ENCODE measurements at places on chromosomes 3 and 15.

GRCh38 chr3:61729038-61729634, 167.8 kb downstream of the PTPRG start:
- no peak for DNase-seq

DNA sequence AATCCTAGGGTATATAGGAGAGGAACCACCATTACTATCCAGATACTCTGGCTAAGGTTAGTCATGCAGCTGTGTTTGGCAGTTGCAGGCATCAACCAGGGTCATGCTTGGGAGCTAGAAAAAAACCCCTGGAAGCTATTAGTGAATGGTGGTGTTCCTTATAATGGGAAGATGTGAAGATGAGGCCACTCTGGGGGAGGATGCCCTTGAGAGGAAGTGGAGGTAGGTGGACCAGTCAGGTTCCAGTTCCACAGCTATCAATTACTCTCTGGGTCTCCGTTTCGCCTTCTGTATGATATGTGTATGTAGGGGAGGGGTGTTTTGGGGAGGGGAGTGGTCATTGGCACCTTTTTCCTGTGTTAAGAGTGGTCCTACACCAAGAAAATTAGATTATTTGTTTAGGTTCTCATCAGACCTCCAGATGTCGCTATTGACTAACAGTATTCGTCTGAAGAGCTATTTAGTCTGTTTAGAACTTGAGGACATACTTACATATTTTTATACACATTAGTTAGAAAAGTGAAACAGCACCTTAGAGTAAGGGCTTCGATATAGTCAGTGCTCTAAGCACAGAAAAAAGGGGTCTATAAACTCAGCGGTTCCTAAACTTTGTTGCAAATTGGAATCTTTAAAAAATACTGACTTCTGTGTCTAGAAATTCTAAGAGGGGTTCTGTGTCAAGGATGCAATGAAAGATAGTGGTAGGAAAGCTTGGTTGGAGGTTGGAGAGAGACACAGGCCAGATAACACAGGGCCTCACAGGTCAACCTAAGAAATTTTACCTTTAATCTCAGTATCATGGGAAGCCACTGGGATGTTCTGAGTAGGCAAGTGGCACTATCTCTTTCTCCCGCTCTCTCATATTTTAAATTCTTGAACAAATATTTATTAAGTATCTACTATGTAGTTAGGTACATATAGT, 9.1 kb upstream of the HPS3 start:
- DNase-seq, result no peak

- DNase-seq, result no peak
Measured at GRCh38 chr15:74826921-74827320, 494 bp downstream of the CPLX3 start.

- DNase-seq, result no peak
Measured at GRCh38 chr3:31550452-31551251, 17.9 kb downstream of the STT3B start.

DNA sequence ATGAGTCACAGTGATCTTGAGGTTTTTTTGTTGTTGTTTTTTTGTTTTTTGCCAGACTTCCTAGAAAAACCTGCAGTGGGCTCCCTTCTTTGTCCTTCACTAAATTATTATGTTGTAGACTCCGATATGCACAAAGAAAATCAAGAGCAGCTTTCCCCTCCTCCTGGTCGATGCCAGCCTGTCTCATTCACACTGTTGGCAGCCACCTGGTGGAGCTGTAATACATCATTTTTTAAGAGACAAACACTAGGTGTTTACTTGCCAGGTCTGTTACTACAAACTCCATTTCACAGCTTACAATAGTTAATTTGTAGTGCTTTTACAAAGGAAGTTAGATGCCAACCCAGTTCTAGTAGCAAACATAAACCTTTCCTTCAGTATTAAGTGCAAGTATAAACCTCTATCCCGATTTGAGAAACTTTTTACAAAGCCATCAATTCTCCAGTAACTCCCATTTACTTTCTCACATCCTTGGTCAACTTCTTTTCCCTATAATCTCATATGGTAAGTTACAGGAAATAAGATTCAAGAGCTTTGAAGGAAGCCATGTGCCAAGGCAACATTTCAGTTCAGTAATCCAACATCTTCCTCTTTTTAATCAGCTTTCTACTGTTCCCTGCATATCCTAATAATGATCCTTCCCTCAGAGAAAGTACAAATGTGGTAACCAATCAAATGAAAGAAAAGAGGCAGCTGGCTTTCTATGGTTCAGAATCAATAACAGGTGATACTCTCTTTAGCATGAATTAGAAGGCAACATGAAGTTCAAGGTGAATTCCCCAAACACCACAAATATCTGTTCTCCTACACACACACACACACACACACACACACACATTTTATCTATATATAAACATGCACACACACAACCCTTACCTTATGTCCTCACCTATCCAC, 14.0 kb downstream of the AAGAB start:
- DNase-seq, result no peak

GRCh38 chr3:168156479-168156878, 60.8 kb upstream of the GOLIM4 start:
- DNase-seq, result no peak

GRCh38 chr3:69313251-69313650, 72.6 kb downstream of the FRMD4B start:
- no peak for DNase-seq

GRCh38 chr15:98924401-98925049, 83.1 kb downstream of the PGPEP1L start:
- no peak for DNase-seq

DNA sequence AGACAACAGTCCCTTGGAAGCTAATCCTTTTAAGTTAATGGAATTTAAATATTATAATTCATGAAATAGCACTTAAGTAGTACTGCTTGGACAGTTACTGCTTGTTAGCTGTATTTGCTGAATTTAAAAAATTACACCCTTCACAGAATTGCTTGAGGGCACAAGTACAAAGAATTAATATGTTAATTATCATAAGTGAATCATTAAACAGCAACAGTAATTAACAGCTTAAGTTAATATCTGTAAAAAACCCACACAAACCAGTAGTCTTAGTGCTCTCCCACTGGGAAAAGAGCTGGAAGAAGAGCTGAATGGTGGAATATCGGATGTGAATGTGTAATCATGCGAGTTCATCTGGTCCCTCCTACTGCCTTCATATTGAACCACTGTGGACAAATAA, 232.0 kb downstream of the CD47 start:
- no peak for DNase-seq

DNA sequence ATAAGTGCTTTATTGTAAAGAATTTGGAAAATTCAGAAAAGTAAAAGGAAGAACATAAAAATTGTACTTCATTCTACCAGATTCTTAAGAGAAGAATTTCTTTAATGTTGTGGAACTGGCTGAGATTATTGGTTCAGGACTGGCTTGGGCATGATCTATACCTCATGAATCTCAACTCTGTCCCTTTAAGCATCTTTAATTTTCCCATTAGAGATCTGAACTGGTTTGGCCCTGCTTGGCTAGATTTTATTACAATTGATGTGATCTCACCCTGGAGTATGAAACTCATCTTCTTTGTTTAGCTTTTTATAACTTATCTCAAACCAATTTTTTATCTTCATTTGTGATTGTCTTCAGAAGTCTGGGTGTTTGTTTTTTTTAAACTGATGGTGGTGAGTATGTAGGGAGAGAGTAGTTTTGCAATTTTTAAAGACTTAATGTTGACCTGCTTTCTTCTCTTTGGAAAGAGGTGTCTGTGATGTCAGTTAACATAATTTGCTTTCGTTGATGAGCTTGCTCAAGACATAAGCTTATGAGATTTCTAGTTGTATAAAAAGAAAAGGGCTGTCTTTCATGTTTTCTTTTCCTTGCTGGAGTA, 61.9 kb downstream of the ZNF609 start:
- no peak for DNase-seq

- no peak for DNase-seq
Measured at GRCh38 chr15:78317145-78317836, 17.9 kb upstream of the SKIC8 start.

DNA sequence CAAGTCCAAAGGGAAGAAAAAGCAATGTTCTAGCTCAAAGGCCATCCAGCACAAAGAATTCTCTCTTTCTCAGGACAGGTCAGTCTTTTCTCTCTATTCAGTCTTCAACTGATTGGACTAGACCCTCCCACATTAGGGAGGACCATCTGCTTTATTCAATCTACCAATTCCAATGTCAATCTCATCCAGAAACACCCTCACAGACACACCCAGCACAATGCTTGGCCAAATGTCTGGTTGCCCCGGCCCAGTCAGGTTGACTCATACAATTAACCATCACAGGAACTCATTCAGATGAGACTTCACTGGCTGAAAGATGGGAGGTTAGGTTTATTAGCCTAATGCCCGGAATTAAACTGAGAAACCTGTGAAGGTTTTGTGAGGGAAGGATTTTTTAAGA, 32.4 kb downstream of the ACAN start:
- no peak for DNase-seq

GRCh38 chr3:154235330-154235729, 89.0 kb downstream of the DHX36 start:
- DNase-seq, result no peak

- no peak for DNase-seq
Measured at GRCh38 chr3:183885766-183886165, 1.1 kb upstream of the PARL start.

GRCh38 chr3:128969993-128970739, 23.7 kb downstream of the CFAP92 start:
- DNase-seq, result peak; percentile 40

- DNase-seq, result no peak
Measured at GRCh38 chr15:95726891-95727290, 603.6 kb upstream of the NR2F2 start.

- DNase-seq, result no peak
Measured at GRCh38 chr3:54079730-54080325, 42.5 kb upstream of the CACNA2D3 start.

DNA sequence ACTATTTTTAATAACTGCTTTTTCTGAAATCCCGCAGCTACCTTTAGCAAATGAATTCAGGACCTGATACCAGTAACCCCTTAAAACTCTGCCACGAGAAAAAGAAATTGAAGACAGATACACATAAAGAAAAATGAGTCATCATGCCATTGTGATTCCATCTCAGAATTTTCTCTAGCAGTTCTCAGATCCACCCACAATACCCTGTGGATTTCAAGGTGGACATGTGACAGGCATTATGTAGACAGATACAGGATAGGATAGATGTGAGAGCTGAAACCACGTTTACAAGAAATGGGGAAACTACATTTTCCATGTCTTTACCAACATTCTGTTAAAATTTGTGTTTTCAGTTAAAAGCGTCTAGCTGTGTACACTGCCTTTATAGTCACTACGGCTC, 291.9 kb upstream of the NR2F2 start:
- no peak for DNase-seq

DNA sequence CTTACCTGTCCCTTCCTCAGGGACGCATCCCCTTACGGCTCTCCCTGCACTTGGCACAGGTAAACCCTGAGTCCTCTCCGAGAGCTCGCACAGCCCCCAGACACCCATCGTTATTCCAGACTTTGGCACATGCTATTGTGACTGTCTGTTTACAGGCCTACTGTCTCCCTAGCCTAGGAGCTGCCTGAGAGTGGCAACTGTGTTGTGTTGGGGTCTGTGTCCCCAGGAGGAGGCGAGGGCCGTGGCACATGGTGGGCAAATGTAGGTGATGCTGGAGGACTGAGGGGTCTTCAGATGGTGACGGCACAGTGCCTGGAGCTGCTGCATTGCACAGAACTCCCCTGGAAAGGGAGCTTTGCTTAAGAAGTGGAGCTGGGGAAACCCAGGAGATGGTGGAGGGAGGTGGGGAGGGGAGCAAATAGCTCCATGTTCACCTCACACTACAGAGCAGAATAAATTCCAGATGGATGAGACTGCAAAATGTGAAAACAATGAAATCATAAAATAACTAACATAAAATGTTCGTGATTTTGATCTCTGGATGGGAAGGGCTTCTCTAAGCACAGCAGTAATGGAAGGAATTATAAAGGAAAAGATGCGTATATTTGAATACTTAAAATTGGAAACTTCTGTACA, 96.5 kb downstream of the SMAD6 start:
- DNase-seq, result no peak

GRCh38 chr15:44035781-44036699, 159.0 kb downstream of the FRMD5 start:
- no peak for DNase-seq

- no peak for DNase-seq
Measured at GRCh38 chr3:114660124-114660523, 366.3 kb downstream of the TIGIT start.

- no peak for DNase-seq
Measured at GRCh38 chr15:66503780-66504562, 684 bp downstream of the RPL4 start.

DNA sequence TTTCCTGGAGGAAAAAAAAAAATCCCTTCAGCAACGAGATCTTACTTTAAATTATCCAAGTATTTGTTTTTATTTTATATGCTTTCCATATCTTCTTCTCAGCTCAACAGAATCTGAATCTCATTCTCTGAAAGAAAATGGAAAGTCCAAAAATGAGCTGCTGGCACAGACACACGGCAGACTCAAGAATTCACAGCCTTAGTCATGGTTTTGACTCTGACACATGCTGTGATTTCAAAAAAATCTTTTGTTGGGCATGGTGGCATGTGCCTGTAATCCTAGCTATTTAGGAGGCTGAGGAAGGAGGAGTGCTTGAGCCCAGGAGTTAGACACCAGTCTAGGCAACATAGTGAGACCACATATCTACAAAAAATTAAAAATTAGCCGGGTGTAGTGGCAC, 565.0 kb downstream of the MAGI1 start:
- DNase-seq, result no peak

- no peak for DNase-seq
Measured at GRCh38 chr15:91320101-91320500, 220.0 kb downstream of the SV2B start.

GRCh38 chr3:196749125-196749524, 9.5 kb downstream of the PAK2 start:
- DNase-seq, result no peak

DNA sequence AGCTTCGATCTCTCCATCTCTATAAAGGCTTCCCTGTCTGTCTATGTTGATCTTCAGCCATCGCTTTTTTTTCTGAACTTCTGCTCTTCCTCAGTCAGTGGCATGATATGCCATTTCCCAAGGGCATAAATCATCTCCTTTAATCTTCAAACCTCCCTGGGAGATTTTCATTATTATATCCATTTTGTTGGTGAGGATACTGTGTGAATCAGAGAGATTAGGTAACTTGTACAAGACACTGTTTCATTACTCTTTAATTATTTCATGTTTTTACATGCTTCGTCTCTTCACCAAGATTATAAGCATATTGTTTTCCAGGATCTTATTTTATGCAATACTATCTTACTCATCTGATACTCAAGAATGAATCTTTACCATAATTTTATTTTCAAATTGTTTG, 124.8 kb upstream of the ATP11B start:
- DNase-seq, result no peak

DNA sequence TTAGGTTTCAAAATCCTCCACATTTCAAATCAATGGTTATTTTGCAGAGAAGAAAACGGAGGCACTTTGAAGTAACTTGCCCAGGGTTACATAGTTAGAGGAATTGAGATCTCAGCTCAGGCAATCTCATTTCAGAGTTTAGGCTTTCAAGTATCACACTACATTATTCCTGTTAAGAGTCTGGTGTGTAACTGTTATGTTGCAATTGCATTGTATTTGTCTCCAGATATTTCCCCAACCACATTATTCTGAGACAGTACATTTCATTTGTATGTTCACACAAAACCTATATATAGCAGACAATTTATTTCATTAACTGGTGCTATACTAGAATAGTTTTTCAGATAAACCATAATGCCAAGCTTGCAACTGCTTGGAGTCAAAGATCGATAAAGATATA, 154.2 kb upstream of the TSPAN3 start:
- no peak for DNase-seq

- no peak for DNase-seq
Measured at GRCh38 chr15:68679161-68679560, 100.4 kb downstream of the CORO2B start.
